Ureter (tissue), 1 donor: ENCODE measurements at places on chromosomes 11 and 22.

DNA sequence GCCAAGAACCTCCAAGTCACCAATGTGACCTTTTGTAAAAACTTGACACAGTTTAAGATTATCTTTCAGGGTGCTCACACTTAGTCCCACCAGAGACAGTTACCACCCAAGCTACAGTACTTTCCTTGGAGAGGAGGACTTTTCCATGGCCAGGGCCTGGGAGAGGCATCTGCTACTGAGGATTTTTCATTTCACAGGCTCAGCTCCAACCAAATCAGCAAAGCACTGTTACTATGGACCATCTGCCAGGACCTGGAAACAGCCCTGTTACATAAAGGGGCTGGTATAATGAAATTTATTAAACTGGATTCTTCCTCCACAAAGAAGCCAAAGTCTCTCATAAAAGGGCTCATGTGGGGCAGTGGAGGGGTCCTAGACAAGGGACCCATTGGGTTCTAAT lies 38.6 kb downstream of the SERGEF start:
- DNase-seq: no peak

DNA sequence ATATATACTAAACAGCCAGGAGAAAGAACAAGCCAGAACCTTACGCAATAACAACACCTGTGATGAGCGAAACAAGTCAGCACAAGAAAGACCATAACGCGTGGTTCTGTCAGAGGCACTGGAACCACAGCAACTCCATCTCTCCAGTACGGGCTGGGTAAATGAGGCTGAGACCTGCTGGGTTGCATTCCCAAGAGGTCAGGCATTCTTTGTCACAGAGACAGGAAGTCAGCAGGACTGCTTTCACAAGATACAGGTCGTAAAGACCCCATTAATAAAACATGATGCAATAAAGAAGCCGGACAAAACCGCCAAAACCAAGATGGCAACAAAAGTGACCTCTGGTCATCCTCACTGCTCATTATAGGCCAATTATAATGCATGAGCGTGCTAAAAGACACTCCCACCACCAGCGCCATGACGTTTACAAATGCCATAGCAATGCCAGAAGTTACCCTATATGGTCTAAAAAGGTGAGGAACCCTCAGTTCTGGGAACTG lies 21.7 kb downstream of the TPST2 start:
- DNase-seq: peak; percentile 85

DNA sequence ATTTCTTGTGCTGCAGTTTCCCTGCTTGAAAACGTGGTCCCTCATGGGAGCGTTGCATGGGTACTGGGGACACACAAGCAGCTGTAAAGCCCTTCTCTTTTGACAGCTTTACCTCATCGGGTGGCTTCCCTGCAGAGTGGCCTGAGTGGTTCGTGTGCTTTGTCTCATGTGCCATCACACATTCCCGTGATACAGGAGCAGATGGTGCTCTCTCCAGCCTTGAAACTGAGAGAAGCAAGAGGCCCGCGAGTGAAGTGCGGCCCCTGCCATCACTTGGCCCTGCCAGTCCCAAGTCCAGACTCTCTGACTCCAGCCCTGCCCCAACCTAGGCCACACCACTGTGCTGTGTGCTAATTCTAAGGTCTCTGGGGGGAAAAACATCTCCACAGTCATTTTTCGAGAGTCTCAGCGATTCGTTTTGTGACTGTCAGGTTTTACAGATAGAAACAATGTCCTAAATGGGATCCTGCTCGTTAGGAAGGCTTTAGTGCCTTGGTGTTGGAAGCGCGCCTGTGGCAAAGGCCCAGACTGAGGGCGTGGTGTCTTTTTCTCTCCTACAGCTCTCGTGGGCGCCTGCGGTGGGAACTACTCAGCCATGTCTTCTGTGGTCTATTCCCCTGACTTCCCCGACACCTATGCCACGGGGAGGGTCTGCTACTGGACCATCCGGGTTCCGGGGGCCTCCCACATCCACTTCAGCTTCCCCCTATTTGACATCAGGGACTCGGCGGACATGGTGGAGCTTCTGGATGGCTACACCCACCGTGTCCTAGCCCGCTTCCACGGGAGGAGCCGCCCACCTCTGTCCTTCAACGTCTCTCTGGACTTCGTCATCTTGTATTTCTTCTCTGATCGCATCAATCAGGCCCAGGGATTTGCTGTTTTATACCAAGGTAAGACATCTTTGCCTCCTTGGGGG lies 64.2 kb downstream of the KREMEN1 start:
- peak; percentile 38 for DNase-seq

DNA sequence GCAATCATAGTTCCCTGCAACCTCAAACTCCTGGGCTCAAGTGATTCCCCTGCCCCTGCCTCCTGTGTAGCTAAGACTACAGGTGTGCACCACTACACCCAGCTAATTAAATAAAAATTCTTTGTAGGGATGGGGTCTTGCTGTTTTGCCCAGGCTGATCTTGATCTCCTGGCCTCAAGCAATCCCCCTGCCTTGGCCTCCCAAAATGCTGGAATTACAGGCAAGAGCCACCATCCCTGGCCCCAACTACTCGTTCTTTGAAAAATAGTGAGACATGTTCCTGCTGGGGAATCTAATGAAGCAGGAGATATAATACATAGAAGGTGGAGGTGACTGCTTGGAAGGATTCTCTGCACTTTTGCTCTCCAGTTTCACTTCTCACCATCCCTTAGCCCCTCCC lies 40.1 kb upstream of the RFPL3 start:
- DNase-seq: peak; percentile 17

DNA sequence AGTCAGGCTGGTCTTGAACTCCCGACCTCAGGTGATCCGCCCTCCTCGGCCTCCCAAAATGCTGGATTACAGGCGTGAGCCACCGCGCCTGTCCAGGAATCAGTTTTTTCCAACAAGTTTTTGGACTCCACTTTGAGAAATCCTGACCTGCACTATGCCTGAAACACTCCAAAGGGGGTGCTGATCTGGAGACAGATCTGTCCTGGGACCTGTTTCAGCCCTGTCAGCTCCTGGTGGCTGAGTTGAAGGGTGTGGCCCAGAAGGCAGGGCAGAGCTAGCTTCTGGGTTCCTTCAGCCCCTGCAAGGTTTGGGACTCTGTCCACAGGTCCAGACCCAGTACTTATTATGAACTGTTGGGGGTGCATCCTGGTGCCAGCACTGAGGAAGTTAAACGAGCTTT lies 1.2 kb downstream of the DNAJC4 start:
- DNase-seq: no peak

- no peak for DNase-seq
Observed at GRCh38 chr11:9266132-9266736, 1.1 kb upstream of the DENND5A start.

GRCh38 chr11:122727101-122727929 lies 71.8 kb downstream of the UBASH3B start:
- DNase-seq: no peak

DNA sequence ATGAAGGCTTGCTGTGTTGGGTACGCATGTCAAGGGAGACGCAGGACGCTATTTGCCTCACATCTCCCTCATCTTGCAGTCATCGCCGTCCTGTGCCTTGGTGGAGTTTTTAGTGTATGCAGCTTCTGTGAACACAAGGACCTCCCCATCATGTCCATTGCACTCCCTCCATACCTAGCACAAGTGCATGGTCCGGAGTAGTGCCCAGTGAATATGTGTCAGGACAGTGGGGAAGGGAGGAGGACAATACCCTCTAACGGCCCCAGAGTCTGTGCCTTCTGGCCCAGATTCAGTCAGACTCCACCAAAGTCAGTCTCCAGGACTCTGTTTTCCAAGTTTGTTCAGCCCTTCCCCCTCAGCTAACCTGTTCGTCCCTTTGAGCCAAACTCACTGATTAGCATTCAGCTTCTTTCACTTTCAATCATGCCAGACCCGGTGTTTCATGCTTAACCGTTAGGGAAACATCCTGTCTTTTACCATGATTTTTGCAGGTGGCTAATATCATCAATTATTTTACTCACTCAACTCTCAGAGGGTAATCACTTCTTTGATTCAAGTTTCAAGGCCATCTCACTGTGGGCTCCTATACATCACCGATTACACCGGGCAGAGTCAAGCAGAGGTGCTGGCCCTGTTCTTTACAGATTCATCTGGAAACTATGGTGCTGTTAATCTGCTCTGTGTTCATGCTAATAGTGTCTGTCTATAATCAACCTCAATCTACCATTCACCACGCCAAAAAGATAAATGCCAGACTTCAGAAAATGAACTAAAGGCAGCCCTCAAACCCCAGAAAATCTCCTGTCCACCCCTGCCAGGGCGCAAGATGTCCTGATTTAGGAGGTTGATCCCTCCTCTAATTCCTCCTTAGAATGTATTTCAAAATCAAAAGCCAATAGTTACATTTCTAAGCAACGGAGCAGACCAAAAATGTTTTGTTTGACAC lies 156.5 kb downstream of the RRAS2 start:
- no peak for DNase-seq

DNA sequence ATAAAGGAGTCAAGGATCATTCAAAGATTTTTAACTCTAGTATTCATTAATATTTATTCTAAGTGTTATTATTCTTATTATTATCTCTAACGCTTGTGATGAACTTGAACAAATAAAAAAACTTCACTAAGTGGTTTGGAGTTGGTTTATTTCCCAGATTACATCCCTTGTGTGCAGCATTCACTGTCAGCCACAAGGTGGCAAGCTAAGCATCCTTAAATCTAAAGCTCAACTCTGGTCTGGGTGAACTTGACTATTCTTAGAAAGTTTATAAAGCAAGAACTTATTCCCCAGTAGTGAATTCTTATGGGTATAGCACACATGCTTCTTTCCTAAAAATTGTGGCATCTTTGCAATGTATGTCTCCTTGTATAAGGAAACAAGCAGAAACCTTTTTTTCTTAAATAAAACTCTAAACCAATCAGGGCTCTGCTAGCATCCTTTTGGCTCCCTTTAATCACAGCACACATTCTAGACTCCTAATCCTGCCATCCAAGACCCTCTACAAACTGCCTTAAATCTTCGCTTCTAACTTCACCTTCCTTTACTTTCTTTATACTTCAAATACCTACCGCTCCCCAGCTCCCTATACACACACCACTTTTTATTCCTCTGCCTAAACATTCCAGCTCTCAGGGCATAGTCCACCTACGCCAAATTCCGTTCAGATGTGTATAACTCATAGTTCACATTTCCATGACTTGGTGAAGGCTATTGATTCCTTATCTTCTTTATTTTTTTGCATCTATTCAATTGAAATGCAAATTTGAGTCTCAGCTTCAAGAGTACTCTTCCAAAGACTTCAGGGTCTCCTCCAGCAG lies 1068.8 kb downstream of the DLG2 start:
- no peak for DNase-seq

DNA sequence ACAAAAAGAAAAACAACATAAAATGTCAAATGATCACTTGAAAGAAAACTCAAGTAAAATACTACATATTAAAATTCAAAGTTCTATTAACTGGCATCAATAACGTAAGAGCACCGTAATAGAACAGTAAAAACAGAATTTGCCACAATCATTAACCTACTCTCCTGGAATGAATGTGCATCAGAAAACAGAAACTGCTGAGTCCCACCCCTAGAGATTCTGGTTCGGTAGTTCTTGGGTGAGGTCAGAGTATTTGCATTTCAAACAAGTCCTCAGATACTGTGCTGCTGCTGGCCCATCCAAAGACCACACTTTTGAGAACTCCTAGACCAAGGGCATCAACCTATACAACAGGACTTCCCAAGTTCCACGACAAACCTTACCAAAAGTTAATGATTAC lies 23.5 kb downstream of the PITPNB start:
- DNase-seq: no peak

DNA sequence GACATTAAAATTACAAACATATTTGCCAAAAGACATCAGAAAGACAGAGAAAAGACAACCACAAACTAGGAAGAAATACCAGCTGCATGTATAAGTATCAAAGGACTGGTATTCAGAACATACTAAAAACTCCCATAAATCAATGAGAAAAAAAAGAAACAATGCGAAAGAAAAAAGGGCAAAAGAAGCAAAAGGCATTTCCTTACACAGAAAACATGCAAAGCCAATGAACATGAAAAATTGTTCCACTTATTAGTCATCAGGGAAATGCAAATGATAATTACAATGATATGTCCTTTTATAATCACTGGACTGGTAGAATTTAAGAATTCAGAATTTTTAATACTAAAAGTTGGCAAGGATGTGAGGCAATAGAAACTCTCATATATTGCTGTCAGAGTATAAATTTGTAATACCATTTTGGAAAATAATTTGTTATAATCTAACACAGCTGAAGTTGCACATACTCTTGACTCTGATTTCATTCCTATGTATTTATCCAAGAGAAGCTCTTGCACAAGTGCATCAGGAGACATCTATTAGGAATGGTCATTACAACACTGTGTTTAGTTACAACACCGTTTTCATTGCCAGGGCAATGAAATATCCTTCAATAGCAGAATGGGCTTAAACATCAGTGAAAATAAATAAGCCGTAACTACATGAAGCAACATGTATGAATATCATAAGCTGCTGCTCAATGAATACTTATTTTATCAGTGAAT lies 279.7 kb downstream of the SWAP70 start:
- no peak for DNase-seq

- DNase-seq: no peak
Observed at GRCh38 chr22:46774980-46775849, 12.8 kb downstream of the TBC1D22A start.

GRCh38 chr11:112320668-112321067 lies 60.0 kb upstream of the PLET1 start:
- peak; percentile 85 for DNase-seq

DNA sequence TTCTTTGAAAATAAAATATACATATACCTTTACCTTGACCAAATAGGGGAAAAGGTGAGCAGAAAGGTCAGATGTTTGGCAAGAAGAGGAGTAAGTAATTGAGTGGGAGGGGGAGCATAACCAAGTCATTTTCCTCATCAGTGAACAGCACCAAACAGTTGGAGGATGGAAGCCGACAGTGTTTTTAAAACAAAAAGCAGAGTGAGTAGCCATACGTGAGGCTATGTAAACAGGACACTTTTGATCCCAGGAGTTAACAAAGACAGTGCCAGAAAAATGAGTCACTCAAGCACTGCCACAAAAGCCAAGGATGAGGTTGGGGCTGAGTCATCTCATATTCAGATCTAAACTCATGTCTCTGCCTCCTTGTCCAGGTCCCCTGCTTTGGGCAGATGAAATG lies 734.7 kb downstream of the KCNA4 start:
- DNase-seq: no peak

DNA sequence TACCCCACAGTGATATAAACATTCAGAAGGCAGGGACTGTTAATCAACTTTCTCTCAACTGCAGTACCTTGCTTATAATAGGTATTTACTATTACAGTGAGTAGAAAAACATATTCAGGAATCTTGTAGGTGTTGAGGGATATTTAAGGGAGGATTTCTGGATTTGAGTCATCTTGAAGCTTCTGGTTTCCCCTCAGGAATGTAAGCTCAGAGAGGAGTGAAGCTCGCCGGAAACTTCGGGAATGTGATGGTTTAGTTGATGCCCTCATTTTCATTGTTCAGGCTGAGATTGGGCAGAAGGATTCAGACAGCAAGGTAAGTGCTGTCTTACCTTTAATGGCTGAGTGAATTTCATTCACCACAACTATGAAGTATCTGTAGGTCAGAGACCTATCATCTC lies 42.9 kb downstream of the CTNND1 start:
- no peak for DNase-seq

- DNase-seq: no peak
Observed at GRCh38 chr22:24367841-24368240, 59.6 kb upstream of the ADORA2A start.

GRCh38 chr22:11629661-11630385 lies 3898.2 kb upstream of the OR11H1 start:
- peak; percentile 35 for DNase-seq

GRCh38 chr11:3162410-3163240 lies 2.5 kb downstream of the OSBPL5 start:
- no peak for DNase-seq
